ENCODE measurements at places on chromosomes 6 and 20.

- DNase-seq, result no peak
These were observed 31.2 kb downstream of the RREB1 start for GRCh38 chr6:7138921-7139358.

DNA sequence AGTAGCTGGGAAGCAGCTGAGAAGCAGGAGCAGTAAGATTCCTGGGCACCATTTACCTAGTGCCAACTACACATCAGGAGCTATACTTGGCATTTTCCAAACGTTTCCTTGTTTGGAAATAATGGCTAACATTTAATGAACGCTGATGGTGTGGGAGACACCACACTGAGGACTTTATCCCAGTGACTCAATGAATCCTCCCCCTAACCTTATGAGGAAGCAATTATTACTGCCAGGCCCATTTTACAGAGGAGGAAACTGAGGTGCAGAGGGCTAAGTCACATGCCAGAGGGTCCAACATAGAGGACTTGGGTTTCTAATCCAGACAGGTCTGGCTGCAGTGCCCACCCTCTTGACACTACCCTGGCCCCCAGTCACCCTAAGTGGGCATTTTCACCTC lies 6.1 kb downstream of the PTGIS start:
- no peak for DNase-seq

- peak; percentile 97 for DNase-seq
These were observed 167.4 kb downstream of the SASH1 start for GRCh38 chr6:148509800-148510581.

DNA sequence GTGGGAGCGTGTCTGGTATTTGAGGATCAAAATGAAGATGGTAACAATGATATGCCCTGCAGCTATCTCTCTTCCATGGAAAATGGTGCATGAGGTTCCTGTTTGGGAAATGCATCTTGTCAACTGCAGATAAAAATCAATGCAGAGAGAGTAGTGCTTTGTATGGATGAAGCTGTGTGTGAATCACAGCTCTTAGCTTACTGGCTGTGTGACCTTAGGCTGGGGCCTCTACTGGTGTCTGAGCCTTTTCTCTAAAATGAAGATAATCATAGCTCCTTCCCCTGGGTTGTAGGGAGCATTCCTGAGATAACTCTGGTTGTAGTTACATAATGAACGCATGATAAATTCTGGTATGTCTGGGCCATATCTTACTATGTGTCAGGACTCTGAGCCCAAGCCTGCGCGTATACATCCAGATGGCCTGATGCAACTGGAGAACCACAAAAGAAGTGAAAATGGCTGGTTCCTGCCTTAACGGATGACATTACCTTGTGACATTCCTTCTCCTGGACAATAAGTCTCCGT lies 19.6 kb downstream of the ANGPT4 start:
- DNase-seq, result no peak

GRCh38 chr20:5267092-5267491 lies 49.7 kb downstream of the PROKR2 start:
- no peak for DNase-seq

GRCh38 chr6:72260489-72260888 lies 361.4 kb upstream of the KCNQ5 start:
- no peak for DNase-seq

DNA sequence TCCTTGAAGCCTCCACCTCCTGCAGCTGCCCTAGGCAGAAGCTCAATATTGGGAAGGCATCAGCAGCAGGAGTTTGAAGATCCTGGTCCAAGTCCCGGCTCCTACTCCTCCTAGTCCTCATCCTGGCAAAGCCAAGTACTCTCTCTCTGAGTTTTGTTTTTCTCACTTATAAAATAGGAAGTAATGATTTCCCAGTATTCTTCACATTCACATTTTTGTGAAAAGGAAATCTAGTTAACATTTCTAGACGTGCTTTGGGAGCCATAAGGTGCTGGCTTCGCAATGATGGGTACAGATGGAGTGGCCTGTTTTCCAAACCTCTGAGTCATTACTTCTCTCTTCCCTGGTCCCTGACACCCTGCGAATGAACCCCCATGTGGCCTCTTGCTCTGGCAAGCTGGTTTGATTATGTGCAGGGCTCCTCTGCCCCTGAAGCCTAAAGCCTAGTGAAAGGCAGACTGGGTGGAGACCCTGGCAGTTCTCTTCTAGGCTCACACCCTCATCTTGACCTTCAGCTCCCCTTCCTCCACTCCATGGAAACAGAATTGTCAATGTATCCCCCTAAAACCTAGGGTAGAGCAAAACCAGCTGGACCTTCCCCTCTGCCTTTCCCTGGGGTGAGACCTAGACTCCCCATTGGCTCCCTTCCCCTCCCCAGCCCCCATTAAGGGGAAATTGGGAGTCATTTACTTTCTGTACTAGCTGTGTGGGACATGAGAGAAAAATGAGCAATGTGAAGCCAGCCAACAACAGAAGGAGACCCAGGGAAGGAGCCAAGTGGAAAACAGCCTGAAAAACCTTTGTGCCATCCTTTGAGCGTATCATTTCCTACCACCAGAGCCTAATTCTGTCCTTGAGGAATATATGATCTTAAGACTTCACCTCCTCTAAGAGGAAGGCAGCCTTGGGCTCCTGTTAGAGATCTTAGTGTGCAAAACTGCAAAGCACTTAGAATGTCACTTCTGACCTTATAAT lies 158.4 kb downstream of the UST start:
- no peak for DNase-seq

GRCh38 chr6:82862543-82862942 lies 203.1 kb downstream of the UBE3D start:
- peak; percentile 48 for DNase-seq
